ENCODE measurements at places on chromosomes 16 and 17.

DNA sequence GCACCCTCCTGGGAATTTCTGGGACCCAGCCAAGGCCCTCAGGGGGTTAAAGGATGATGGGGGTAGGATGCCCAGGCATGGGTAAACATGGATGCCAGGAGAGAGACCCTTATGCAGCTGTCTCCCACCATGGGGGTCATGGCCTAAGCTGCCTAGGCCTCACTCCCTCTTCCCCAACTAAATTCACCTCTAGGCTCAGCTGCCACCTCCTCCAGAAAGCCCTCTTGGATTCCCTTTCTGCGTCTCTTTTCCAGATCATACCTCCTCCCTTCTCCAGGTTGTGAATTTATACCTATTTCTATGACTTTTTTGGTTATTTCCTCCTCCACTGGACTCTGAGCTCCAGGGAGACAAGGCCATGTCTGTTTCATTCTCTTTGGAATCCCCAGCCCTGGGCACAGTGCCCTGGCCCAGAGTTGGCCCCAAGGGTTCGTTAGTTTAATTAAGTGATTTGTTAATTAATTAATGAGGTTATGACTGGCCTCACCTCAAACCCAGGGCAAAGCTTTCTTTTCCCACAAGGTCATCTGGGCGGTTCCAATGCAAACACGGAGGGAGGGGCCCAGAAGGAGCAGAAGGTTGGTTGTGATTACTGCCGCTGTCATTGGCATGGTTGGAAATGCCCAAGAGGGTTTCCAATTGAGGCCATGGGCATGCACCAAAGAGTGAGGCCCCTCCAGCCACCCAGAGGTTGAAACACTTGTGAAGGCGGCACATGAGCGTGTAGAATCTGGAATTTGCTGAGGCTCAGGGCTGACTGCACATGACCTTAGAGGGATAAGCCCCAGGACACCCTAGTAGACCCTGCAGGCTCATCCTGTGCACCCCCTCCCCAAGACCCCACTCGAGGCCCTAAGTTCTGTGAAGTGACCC, 6.9 kb upstream of the KRT17 start:
- no peak for DNase-seq

GRCh38 chr16:67565470-67566100, 3.3 kb downstream of the CTCF start:
- DNase-seq: no peak

- no peak for DNase-seq
Observed at GRCh38 chr16:56744996-56745640, 15.2 kb downstream of the NUP93 start.

DNA sequence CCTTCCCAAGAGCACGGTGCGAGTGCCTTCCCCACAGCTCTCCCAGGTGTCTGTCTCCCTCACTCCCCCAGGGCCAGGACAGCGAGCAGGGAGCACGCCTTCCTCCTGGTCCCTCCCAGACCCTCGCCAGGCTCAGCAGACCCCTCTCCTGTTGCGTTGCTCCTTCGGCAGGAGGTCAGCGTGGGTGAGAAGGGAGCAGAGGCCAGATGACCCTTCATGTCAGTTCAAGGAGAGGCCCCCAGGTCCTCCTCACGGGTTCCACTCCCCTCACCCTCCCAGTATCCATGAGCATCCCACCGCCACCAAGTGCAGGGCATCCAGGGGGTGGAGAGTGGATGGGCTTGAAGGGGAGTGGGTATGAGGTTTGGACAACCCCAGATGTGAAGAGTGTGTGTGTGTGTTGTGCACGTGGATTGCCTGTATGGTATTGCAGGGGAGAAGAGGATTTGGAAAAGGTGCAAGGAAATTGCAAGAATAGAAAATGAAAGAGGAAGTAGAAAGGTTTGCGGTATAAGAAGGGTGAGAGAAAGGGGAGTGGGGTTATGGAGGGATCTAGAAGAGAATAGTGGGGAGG, 17.7 kb downstream of the SGCA start:
- DNase-seq: no peak

DNA sequence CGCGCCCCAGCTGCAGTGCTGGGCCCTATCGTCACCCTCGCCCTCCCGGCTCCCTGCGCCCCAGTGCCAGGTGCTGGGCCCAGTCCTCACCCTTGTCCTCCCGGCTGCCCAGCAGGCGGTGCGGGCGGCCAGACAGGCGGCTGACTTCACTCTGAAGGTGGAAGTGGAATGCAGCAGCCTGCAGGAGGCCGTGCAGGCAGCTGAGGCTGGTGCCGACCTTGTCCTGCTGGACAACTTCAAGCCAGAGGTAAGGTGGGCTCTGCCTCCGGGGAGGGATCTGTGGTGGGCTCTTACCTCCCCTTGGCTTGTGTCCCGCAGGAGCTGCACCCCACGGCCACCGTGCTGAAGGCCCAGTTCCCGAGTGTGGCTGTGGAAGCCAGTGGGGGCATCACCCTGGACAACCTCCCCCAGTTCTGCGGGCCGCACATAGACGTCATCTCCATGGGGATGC, 17.9 kb downstream of the QPRT start:
- DNase-seq: no peak

- DNase-seq: no peak
Observed at GRCh38 chr17:28685366-28685765, 23.4 kb downstream of the SUPT6H start.

- DNase-seq: no peak
Observed at GRCh38 chr17:49734515-49735490, 27.0 kb upstream of the SLC35B1 start.

DNA sequence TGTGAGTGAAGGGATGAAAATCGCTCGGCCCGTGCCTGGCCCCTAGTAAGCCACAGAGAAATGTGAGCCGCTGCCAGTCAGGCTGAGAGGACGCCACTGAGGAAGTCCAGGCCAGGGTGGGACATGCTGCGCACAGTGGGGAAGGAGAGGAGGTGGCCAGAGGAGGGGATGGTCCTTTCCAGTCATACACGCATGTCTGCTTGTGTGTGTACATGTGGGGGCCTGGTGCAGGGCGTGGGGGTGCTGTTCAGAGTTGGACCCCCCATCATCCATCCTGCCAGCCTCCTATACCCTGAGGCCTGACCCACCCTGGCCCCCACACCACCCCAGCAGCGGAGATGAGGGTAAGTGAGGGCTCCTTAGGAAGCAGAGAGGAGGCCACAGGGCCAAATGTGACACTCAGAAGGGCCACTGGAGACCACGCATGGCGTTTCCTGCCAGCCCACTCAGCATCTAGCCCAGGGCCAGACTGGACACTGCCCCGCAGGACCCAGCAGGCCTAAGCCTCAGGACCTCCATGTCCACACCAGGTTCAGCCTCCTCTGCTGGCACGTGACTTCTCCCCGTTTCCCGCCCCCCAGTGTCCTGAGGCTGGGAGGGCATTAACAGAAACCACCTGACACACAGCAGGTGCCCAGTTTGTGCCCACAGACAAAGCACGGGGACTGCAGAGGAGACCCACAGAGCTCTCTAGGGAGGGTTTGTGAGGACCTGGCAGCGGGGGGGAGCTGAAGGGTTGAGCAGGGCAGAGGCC, 7.0 kb downstream of the DOC2A start:
- no peak for DNase-seq

DNA sequence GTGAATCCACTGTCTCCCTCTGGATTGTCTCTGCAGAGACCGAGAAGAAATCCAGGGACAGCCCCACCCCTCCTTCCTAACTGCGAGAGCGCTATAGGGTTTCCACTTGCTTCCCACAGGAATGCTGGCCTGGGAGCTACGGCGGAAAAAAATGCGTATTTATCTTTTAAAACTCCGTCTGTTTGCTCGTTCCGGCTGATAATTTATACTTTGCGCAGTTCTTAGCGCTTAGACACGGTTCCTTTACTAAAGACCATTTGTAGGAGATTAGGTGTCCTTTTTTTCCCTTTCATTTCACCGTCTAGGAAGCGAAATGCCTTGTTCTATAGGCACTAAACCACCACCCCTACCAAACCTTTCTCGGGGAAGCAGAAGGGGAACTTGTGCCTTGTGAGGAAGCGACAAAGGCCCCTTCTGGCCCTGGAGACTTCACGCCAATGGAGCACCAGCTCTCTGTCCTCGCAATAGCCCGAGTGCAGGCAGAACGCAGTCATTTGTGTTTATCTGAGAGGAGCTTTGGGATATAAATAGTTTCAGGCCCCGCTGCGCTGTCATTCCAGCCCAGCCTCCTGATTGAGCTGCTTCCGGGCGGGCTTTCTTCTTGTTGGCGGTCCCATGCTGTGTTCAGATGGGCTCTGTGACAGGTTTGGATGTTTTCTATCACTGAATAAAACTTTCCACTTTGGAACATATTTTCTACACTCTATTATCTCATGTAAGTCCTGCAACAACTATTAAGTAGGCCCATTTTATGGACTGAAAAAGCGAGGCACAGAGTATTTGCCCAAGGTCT, 791 bp upstream of the SUPT4H1 start:
- peak; percentile 12 for DNase-seq

DNA sequence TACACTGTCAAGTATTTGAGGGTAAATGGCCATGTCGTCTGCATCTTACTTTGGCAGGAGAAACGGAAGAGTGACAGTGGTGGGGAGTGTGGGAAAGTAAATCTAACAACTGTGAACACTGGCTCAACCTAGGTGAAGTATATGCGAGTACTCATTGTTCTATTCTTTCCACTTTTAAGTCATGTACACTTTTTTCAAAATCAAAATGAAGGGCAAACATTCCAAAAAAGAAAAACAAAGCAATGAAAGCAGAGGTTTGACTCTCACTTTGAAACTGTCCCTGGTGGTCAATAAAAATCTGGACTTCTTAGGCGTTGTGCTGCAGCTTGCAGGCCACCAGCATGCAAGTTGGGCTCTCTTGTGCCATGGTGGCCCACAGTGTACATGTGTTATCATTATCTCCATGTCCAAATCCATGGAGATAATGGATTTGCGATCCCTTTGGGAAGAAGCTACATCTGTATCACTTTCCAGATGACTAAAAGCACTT, 32.7 kb downstream of the STAT5B start:
- DNase-seq: no peak

DNA sequence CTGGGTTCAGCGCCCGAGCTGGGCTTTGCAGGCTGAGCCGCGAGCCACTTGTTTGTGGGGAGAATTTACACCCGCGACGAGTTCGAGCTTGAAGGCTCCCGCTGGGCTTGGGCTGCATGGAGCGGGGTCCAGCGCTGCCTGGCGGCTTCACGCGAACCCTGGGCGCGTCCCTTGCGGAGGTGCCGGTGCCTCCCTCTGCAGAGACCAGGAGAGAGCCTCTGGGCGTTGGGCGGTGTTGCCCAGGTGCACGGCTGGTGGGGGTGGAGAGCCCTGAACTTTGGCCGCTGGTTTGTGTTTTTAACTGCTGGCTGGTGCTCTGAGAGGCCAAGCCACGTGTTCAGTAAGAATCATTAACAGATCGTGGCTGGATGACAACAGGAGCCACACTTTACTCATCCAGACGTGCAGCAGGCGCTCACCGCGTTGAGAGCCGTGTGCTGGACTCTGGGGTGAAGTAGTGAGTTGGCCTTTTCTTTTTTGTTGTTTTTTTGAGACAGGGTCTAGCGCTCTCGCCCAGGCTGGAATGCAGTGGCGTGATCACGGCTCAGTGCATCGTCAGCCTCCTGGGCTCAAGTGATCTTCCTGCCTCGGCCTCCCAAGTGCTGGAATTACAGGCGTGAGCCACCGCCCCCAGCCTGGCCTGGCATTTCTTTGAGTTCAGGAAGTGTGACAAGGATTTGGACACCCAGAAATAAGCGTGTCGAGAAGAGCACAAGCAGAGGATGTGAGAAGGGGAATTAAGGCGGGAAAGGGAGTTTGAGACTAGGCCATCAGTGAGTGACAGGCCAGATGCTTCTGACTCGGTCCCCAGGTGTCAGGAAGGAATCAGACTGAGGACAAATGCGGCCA, 827 bp downstream of the CDK10 start:
- DNase-seq: no peak

Data from CD4-positive, alpha-beta T cell treated with Interleukin-2 at 100 ng/mL for 4 hours (primary cell).